ENCODE measurements at places on chromosomes 4 and X.
A peak's percentile ranks its signal among the peaks of the same experiment; 100 is the strongest.

- no peak for DNase-seq
Measured at GRCh38 chrX:55014897-55015299, 14.7 kb downstream of the APEX2 start.

DNA sequence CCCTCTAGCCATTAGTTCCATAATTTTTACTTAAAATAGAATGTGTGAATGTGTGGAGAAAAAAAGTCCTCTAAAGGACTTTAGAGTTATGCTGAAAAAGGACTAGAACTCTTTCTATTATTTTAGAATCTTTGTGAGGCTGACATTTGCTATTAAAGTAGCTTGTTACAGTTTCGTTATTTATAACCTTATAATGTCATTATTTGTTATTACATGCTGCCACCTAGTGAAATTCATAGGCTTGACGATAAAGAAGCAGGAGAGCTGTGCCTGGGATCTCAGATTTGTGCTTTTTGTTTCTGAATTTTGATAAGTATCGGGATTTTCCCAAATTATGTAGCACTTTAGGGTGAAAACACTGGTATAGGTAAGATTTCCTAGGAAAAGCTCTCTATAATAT is 38.5 kb upstream of the TAPT1 start:
- peak; percentile 12 for DNase-seq

DNA sequence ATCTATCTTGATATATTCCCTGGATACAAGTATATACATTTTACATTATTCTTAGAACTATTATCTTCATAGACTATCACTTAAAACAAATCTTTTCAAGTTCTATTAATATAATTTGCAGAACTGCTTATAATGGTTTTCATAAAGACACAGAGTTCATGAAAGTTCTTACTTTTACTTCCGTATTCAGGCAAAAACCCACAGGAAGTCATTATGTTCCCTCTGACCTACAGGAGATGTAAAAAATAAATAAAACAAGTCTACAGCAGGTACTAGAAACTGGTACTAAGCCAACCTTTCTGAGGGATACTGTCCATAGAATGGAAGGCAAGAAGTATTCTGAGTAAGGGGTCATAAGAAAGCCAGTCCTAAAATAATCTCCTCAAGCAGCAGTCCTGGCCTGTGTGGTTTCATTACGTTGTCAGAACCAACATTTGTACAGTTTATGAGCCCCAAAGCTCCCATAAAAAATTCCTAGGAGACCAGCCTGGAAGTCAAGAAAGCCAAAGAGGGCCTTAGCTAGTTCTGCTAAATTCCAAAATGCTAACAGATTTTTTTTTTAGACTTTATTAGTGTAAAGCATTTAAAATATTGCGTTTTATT is 68.6 kb downstream of the CAMK2D start:
- no peak for DNase-seq

DNA sequence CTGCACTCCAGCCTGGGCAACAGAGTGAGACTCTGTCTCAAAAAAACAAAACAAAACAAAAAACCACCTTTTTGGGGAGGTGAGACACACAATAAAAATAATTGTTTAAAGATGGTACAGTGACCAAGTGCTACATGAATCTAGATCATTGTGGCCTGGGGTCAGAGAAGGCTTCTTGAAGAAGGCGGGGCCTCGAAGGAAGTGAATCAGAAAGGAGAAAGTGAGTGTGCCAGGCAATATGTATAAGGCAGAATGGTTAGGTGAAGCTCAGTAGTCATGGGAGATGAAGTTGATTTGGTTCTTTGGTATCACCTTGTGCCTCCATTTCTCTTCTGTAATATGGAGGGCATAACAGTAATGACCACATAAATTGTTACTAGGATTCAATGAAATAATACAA is 58.9 kb downstream of the DOCK11 start:
- DNase-seq: no peak

GRCh38 chrX:11287505-11287904 is 5.7 kb upstream of the AMELX start:
- DNase-seq: no peak

DNA sequence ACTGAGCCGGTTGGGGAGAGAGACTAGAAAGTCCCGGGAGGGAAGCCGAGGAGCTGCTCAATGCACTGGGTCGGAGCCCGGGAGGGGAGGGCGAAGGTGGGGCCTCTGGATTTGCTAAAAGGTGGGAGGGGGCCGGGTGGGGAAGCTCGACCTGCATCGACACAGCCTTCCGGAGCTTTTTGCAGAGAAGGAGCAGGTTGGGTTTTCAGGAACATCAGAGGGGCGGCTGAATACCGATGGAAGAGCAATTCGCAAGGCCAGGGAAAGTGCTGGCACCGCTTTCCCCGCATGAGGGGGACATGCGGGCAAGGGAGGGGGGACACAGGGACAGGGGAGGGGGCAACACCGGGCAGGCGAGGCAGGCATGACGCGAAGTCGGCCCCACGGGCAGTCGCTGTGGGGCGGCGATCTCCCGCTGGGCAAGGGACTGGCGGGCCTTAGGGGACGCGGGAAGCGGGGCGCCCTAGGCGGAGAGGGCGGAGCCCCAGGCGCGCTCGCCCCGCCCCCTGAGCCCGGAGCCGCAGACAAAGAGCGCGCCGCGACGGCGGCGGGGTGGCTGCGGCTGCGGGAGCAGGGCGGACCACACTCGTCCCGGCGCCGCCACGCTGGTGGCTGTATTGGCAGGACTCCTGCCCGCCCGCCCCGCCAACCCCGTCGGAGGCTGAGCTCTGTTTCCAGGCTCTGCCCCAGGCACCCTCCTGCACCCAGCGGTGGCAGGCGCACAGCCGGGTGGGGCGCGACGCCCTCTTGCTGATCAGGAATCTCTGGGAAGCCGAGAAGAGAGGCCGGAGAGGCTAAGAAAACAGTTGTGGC is 11.6 kb downstream of the PDZD4 start:
- DNase-seq: no peak

- no peak for DNase-seq
Measured at GRCh38 chrX:29143756-29144155, 556.5 kb downstream of the IL1RAPL1 start.

All from brain microvascular endothelial cell (primary cell).